DMS79 treated with DMSO at 0.1 percent for 48 hours (cell line): ENCODE measurements at places on chromosomes 13 and 19.

- peak; percentile 41 for DNase-seq
Measured at GRCh38 chr13:23322353-23323336, 110.9 kb downstream of the SACS start.

DNA sequence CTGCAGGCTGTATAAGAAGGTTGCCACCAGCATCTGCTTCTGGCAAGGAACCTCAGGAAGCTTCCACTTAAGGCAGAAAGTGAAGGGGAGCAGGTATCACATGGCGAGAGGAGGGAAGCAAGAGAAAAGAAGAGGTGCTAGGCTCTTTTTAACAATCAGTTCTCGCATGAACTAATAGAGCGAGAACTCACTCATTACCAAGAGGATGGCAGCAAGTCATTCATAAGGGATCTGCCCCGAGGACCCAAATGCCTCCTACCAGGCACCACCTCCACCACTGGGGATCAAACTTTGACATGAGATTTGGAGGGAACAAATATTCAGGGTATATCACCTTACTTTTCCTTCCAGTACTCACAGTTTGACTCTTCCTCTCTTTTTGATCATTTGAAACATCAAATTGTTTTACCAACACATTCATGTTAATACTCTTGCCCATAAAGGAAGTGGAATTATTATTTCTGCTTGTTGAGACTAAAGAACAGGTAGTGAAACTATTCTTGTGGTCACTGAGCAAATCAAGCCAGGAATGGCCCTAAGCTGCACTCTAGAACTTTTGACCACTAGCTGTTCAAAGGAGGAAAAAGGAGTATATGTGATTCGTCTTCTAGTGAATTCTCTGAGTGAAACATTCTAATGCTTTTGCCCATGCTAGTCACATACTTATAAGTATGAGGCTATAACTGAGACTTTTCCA lies 45.0 kb downstream of the LACC1 start:
- DNase-seq, result no peak

DNA sequence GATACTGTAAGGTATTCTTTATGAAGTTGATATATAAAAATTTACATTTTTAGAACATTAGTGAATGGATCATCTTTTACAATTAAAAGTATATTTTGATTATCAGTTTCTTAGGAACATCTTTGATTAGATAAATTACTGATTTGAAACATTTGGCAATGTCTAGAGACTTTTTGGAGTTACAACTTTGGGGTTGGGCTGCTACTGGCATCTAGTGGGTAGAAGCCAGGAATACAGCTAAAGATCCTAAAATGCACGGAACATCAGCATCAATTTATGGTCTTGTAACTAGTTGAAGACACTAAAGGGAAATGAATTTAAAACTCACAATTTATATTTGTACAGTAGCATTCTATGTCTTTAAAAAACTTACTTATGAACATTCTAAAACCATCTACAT lies 19.9 kb downstream of the POMP start:
- DNase-seq, result no peak

DNA sequence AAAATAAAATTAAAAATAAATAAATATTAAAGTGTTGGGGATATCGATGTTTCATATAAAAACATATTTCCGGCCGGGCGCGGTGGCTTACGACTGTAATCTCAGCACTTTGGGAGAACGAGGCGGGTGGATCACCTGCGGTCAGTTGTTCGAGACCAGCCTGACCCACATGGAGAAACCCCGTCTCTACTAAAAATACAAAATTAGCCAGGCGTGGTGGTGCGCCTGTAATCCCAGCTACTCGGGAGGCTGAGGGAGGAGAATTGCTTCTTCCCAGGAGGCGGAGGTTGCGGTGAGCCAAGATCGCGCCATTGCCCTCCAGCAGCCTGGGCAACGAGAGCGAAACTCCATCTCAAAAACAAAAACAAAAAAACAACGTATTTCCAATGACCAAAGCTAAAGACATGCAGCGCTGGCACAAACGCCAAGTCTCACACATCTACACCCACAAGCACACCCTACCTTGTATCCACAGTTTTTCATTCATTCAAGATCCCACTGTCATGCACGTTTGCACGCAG lies 907 bp downstream of the ZNF569 start:
- no peak for DNase-seq
